ENCODE measurements at places on chromosomes 3 and 15.

DNA sequence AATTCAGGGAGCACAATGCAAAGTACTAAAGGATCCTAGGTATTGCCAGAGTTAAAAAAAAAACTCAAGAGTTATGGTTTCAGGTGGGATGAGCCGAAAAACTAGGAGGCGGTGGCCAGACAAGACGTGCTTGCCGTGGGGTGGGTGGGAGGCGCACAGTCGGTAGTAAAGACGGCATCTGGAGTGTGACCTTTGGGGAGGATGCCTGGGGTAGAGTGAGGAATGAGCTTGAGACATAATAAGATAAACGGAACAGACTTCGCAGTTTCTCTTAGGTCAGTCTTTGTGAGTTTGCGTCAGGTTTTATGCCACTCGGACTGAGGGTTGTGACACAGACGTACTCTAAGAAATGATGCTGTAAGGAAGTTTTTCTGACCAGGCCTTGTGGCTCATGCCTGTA, 139.6 kb downstream of the LRRK1 start:
- no peak for DNase-seq

DNA sequence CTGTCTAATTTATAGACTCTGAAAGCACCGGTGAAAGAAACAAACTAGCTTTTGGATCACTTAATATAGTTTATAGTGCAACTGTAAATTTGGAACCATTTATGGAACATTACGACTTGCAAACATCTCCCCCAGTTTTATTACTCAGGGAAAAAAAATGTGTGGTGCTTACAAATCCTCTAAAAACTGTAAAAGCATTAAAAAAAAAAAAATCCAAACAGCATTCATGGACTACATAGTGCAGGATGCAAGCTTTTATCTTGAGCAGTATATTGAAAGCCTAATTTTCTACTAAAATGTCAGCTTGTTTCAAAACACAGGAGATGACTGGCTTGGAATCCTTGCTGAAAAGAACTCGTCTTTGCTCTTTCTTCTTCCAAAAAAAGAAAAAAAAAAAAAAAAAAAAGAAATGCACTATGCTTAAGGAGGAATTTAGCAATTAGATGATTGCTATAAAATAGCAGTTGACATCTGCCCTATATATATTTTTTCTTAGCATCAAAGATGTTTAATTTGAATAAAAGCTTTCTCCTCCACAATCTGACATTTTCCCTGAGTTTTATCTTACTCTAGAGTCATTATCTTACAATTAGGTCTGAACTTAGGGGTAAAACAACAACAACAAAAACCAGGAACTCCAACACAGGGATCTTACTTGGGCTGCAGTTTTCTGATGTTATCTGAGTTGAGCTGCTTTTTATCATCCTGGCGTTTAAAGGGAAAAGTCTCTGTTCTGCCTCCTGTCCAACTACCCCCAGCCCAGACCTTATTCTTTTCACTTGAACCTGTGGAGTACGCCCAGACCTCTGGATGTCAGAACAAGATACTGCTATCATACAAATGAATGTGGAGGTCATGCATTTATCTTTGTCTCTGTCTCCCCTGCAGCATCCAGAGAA, 62.6 kb upstream of the PDZRN3 start:
- no peak for DNase-seq

DNA sequence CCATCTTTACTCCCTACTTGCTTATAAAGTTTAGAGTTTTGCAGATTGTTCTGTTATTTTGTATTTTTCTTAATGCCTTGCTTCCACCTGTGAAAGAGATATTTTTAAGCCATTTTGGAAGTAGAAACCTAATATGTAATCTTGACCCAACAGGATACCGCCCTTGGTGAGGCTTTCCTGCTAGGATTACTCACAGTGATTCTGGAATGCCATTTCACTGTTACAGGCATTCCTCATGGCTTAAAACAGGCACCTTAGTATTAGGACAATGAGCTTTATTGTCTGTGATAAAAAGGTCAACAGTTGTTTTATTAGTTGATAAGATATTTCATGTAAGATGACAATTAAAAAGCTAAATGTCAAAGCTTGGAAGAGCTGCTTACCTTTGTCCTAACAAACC, 58.2 kb downstream of the PHLDB2 start:
- no peak for DNase-seq

DNA sequence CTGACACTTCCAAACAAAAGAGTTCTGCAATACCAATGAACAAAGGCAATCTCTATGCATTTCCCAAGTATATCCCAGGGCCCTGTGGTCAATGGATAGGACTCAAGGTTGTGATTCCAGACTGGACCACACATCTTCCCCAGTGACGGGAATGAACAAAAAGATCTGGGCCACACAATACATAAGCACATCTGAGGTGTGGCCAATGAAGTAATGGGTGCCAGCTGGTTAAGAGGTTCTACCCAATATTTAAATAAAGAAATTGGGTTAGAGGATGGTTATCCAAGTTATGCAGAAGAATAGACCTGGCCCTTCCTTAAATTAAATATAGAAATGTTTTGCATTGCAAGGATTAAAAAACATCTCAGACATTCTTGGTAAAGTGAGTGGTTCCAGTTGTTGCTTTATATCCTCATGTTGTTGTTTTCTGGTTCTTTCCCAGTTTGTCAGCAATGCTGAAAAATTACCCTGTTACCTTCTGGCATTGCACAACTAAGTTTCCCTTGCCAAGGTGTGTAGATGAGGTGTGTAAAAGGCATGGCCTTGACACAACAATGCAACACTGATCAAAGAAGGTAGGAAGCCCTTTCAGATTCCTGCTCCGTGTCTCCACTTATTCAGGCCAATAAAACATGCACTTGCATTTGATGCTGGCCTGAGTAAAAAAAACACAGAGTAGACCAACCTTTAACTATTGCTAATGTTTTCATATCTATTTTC, 86.5 kb downstream of the PRICKLE2 start:
- no peak for DNase-seq

DNA sequence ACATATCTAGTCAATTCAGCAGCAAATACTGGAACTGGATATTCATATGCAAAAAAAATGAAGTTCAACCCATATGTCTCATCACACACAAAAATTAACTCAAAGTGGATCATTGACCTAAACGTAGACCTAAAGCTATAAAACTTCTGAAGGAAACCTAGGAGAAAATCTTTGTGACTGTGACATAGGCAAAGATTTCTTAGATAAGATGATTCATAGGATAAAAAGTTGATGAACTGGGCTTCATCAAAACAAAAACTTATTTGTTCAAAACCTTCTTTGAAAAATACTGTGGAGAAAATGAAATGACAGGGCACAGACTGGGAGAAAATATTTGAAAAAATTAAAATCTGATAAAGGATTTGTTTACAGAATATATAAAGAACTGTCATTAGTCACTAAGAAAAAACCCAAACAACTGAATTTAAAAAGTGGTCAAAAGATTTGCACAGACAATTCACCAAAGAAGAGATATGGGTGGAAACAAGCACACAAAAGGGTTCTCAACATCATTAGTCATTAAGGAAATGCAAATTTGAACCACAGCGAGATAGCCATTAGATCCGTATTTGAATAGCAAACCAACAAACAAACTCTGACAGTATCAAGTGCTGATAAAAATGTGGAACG, 62.8 kb downstream of the ITGB5 start:
- no peak for DNase-seq

DNA sequence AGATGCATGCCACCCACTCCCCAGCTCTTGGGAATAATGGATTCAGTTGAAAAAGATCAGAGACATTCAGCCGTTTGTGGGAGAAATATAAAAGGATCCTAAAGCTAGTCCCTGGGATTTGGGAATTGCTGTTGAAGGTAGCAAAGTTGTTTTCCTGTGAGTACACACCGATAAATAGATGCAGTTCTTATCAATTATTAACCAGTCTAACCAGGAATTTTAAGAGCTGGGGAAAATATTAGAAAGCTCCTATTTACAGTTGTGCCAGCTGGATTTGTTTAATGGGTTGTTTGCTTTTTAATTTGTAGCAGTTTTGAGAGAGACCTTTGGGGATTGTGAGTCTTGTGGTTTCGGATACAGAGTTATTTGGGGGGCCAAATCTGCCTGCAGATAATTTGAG, 44.2 kb upstream of the SKOR1 start:
- DNase-seq, result no peak

DNA sequence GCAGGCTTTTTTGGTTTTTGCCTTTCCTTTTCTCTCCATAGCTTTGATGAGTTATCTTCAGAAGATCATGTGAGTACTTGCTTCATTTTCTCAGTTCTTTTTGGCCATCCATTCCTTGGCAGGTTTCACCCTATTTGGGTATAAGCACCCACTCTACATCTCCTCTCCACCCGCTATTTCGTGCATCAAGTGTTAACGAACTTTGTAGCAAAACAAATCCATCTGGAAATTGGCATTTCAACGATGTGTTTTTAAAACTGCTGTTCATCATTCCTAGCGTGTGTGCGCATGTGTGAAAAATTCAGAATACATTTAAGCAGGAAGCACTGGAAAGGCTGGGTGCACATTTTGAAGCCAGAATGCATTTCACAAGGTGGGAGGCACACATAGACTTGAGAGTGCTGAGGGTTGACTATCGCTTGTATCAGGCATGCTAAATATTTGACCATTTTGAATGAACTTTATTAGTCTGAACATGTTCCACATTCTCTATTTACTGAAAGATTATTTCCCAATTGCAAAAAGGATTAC, 89.7 kb upstream of the FHIT start:
- DNase-seq, result no peak

- DNase-seq, result no peak
Measured at GRCh38 chr15:40982855-40983254, 29.6 kb downstream of the CHAC1 start.

- no peak for DNase-seq
Measured at GRCh38 chr3:20038699-20039465, 1.4 kb upstream of the KAT2B start.

GRCh38 chr3:61053781-61054496, 197.3 kb downstream of the FHIT start:
- no peak for DNase-seq
